ENCODE measurements at places on chromosomes 1 and 21. TPM values are rescaled to one million over a fixed set of nuclear protein-coding genes. Genes with fewer than 3 reads are reported as not detected.

Gene ORC1
- total RNA-seq = 14.0 TPM

Gene CIART
- 2.6 TPM for total RNA-seq

Gene PLXNA2
- total RNA-seq = 3.2 TPM

Gene CXADR
- 102 TPM for total RNA-seq

Gene HSPB7
- not detected for total RNA-seq

Gene NMNAT2
- total RNA-seq = 16.4 TPM

Data from Caco-2 (cell line).